ENCODE measurements at places on chromosomes 16 and 17.

GRCh38 chr16:11603331-11603750, 16.6 kb upstream of the LITAF start:
- DNase-seq: no peak

DNA sequence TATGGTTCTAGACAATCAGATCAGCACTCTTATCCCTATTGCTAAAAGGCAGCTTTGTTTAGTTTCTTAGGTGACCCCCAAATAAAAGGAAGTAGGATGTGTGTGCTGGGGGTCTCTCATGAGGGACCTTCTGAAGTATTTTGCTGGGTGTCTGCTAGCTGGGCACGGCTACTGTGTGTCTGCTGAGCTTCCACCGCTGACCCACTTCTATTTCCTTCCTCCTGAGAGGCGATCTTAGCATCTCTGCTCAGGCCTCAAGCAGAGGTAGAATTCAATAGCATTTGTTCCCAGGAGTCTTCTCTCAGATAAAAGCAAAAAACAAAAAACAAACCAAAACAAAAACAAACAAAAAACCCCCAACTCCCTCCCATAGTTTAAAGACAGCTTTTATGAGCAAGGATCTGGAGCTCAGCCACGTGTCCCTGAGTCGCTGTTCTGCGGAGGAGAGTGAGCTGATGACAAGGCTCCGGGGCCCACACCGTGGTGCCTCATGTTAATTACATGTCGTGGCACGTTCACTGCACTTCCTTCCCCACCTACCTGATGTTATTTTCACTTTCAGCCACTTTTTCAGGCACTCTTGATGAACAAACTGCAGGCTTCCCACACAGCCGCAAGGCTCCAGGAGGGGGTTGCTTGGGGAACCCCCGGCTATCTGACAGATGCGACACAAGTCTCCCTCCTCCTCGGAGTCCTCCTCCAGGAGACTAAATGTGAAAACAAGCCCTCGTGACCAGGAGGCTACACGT, 83.5 kb downstream of the MARCHF10 start:
- DNase-seq: peak; percentile 14

DNA sequence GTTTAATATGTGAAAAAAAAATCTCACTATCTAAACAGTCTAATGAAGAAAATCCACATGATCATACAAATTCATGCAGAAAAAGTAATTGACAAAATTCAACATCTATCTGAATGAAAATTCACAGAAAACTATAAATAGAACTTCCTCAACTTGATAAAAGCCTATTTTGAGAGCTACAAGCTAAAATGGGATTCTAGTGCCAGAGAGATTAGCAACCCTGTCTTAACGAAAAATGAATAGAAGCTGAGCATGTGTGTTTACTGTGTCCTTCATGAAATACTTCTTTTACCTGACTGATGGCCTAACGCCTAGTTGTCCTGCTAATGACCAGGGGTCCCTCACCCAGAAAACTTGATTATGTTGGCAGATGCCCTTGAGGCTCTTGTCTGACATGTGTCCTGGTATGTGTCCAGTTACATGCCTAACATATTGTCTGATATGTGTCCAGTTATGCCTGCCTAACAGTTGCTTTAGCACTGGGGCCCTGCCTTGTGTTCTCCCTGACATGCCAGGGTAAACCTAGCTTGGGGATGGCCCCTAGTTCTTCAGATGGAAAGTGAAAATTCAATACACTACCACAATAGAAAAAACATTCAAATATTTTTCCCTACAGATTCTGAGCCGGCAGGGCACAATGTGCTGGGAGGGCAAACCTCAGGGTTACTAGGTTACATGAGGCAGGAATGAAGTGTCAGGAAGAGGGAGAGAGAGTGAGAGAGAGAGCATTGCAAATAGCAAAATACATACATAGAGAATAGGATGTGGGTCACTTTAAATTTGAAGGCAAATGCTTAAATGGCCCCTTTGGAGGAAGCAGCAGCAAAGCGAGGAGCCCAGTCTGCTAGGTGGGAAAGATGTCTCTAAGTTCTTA, 834.0 kb downstream of the CDH11 start:
- no peak for DNase-seq

DNA sequence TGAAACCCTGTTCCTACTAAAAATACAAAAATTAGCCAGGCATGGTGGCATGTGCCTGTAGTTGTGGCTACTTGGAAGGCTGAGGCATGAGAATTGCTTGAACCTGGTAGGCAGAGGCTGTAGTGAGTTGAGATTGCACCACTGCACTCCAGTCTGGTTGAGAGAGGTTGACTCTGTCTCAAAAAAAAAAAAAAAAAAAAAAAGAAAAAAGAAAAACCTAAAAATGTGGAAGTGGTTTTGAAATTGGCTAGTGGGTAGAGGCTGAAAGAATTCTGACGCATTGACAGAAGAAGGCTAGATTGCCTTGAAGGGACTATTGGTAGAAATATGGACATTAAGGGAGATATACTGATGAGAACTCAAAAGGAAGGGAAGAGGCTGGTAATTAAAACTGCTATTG, 33.6 kb upstream of the CPPED1 start:
- DNase-seq: no peak

DNA sequence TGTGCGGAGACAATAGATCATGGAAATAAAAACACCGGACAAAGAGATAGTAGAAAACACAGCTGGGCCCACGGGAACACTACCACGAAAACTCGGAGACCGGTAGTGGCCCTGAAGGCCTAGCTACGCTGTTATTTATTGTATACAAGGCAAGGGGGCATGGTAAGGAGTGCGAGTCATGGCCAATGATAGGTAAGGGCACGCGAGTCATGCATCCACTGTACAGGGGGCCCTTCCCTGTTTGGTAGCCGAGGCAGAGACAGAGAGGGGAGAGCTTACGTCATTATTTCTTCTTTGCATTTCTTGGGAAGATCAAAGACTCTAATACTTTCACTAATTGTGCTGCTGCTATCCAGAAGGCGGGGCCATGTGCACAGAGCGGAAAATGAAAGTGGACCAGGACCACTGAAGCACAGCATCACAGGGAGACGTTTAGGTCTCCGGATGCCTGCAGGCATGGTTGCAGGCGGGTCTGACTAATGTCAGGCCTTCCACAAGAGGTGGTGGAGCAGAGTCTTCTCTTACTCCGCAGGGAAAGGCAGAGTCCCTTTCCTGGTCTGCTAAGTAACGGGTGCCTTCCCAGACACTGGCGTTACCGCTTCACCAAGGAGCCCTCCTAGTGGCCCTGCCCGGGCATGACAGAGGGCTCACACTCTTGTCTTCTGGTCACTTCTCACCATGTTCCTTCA, 74.4 kb upstream of the ARL4D start:
- DNase-seq: peak; percentile 59

DNA sequence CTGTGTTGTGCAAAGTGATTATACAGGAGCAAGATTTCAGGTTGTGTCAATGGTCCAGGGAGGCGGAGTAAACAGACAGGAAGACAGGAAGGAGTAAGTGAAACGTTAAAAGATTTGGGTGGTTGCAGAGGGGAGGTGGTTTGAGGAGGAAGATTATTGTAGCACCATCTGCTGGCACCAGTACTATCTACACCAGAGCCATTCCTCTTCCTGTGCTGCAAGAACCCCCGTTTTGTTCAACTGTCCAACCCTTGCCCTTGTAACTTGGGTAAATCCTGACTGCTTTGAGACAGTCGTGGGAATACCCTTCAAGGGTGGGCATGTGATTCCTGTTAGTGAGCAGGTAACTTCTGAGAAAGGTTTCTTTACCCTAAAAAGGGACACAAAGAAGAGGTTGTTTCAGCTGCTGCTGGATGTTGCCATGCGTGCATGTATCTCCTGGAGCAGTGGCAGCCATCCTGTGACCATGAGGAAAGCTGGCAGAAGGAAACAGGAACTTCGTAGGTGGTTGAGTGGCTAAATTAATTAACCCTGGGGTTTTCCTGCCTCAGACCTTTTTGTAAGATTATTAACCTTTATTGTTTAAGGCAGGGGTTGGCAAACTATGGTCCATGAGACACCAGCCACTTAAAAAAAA, 124.1 kb downstream of the PRKCA start:
- DNase-seq: peak; percentile 41

DNA sequence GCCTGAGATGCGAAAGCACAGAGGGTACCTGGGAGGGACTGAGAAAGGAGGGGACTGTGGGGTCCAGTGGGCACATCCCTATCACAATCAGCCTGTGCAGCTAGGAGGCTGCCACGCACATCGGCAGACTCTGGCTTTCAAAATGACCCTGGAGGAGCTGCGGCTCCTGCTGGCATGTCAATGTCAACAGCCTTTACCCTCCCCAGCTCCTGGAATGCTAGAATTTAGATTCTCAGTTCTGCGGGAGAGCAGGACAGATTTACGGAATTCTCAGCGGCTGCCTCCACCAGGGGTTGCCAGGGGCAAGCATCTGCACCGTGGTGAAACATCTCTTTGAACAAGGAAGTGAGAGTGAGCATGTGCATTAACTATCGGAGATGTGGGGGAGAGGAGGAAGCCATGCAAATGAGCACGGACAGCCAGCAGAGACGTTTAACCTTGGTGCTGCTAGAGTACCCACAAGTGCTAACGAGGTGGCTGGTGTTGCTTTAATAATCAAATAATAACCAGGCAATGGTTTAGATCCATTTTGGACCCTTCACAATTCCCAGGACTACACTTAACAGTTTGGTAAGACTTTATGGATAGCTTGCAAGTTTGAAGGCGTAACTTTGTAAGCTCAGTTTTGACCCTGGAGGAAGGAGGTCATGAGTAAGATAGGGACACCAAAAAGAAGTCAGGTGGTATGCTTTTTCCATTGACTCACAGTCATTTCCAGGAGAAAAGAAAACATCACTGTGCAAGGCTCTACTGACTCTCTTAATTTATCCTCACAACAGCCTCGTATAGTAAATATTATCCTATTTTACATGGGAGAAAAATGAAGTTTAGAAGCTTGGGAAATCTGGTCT, 54.1 kb downstream of the XYLT1 start:
- DNase-seq: peak; percentile 92

Measured in OCI-LY7 (cell line).